ENCODE measurements at places on chromosomes 7 and 10.

DNA sequence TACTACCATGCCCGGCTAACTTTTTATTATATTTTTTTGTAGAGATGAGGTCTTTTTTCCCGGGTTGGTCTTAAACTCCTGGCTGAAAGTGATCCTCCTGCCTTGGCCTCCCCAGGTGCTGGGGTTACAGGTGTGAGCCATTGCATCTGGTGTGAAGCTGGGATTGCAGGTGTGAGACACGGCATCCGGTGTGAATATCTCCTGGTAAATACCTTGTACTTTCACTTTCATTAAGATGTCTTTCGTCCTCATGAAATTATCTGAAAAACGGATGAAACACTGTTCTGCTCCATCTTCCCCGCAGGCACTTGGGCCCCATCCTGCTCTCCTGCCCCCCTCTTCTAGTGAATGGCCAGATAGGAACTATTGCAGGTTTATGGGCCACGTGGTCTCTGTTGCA lies 60.1 kb upstream of the CCZ1B start:
- no peak for DNase-seq

- no peak for DNase-seq
Observed at GRCh38 chr10:7492660-7493046, 81.8 kb upstream of the SFMBT2 start.

- DNase-seq = no peak
Observed at GRCh38 chr10:28980264-28980663, 302.9 kb downstream of the BAMBI start.

GRCh38 chr7:34019301-34019790 lies 114.0 kb downstream of the BMPER start:
- DNase-seq = no peak

DNA sequence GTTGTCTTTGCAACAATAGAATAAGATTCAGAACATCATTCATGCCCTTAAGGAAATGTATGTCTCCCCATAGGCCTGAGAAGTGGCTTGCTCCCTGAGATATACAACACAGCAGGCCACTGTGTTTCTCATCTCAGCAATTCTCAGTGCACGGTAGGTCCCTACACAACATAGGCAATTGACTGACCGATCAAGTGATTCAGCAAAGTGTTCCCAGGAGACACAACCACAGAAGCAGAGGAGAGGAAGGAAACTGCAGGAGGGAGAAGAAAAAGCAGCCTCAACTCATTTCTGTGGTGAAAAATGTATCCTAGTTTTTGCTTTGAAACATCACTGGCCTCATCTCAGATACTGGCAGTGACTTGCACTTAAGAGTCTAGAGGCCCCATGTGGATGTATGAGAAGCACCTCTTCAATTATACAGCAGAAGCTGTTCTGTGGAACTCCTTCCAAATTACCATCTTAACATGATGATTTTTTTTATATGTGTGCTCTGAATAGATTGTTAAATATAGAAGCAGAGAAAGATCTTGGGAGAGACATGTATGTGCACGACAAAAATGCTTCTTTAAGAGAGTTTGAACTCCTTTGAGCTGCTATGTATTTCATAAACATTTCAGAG lies 306.8 kb downstream of the XPNPEP1 start:
- DNase-seq = no peak

DNA sequence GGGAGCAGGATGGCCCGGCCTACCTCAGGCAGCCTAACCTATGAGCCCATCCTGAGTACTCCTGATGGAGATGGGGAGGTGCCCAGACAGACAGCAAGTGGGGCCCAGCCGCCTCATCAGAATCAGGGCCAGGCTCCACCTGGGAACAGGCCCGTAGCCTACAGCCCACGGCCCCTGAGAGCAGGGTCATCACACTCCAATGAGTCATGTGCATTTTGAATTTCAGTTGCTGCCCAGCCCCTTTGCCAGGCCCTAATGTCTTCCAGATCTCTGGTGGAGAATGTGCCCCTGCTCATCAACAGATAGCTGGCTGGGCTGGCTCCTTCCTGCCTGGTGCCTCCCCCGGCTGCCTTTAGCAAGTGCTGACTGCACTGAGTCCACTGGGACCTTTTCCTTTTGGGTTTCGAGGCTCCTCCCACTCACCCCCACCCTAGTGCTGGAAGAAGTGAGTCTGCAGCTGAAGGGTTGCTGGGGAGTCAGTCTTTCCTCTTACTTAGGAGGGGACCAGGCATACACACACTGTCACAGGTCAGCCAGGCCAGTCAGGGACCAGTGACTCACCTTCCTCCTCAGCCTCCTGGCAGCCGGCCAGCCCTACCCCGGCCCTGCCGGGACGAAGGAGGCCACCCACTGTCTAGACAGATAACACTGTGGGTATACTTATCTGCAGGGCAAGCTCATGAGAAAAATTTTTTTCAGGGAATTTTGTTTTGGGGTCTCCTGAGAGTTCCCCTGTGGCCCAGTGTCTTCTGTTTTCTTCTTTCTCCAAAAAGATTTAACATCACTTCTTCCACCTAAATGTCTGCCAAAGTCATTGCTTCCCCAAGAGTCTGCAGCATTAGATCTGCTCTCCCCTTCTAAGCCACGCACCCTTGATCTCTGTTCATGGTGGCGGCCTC lies 9.1 kb upstream of the ASIC3 start:
- no peak for DNase-seq

- DNase-seq = no peak
Observed at GRCh38 chr7:132836746-132837145, 245.1 kb downstream of the CHCHD3 start.

DNA sequence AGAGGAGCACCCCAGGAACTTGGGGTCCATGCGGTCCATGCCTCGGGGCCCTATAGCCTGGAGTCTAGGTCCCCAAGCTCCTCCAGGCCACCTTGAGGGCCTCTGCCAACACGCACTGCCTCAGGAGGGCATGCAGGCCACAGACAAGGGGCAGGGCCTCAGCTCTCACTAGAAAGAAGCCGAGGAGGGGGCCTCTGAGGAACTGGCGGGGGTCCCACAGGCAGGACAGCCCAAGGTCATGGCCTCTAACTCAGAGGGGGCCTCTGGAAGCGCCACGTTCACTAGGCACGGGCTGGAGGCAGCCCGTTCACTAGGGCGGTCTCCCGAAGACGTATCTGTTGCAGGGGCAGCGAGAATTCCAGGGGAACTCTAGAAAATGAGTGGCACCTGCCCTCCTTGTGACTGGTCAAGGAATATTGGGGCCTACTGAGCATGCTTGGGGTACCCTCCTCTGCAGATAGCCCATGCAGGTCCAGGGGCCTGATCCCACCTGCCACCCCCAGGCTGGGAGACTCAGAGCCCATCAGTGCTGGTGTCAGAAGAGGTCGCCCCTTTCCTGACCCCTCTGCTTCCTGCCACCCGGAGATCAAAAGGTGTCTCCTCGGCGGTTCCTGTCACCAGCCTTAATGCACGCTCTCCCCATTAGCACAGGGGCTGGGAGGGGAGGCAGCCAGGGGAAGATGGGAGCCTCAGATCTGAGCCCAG lies 86.7 kb upstream of the RET start:
- DNase-seq = peak; percentile 82

DNA sequence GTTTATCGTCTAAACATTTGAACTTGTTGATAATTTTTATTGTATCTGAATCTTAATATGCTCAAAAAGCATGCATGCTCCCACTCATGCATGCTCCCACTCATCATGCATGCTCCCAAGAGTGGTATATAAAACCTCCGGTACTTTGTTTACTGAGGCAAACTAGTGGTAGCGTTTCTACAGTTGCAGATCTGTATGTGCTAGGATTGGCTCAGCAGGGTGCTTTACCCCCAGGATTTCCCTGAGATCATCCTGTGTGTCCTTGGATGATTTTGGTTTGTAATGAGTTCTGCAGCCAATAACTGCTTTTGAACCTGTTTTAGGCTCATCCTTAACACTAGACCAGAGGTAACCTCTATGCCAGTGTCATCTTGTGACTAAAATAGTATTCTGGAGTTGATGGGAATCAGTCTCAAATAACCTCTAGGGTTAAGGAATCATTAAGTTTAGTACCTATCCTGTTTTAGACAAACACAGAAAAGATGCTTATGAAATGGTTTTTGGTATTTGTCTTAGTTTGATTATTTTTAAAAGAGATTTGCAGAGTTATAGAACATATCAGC lies 40.4 kb downstream of the PHTF2 start:
- DNase-seq = no peak

DNA sequence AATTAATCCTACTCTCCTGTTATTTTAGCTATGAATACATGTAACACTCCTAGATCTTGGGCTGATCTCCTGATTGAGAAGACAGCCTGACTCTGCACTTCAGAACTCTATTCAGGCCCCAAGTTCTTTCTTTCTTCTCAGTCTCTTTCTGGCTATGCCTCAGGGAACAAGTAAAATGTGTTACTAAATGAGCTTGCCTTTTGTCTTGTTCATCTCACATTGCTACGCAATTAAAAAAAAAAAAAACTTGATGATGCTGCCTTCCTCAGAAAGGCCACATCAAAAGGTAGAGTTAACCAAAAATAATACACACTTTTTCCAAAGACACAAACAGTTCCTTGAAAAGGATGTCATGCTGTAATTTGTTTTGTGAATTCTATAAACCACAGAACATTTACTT lies 258.1 kb downstream of the TWIST1 start:
- DNase-seq = no peak

GRCh38 chr7:94012746-94013145 lies 8.6 kb upstream of the BET1 start:
- no peak for DNase-seq

DNA sequence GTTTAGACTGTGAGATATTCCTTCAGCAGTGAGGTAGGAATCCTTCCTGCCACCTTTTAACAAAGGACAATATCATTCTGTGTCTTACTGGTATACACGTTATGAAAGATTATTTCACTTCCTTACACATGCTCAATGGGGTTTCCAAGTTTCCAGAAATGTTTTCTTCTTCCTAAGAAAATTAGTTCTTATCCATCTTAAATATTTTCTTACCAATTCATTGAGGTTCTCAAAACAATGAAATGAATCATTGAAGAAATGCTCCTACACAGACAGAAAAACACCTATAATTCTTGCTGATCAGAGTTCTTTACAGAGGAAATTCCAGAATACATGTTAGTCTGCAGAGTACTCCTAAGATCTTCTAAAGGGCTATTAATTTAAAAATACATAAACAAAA lies 51.4 kb upstream of the SEC61G start:
- DNase-seq = no peak

GRCh38 chr10:101141616-101142532 lies 10.8 kb downstream of the TLX1 start:
- DNase-seq = no peak

DNA sequence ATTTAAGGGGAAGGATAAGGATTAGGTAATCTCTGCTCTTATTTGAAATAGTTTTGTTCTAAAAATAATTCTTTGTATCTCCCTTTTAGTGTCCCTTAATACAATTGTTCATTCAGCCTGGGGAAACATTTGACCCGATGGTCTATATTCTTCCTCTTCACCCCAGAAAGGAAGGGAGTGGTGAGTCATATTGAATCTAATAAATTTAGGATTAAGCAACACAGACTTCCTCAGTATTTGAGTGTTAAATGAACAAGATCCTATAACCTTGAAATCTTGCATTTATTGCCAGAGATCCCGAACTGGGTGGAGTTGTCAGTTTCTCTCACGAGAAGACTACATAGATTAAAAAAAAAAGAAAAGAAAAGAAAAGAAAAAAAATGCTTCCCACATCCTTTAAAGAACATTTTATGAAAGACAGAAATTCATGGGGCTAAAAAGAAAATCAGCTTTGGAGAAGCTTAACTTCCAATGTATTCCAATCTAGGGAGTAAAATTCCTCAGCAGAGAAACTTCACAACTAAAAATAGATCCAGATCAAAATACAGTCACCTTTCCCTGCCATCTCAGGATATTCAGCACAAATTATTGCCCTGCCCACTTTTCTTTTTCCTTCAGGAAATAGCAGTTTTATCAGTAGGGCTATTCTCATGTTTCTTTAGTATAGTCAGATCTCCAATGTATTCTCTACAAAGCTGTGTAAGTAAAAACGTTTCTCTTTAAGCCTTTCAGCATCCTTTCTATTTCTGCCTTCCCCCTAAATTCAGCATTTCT lies 82.2 kb downstream of the SEMA3D start:
- no peak for DNase-seq

DNA sequence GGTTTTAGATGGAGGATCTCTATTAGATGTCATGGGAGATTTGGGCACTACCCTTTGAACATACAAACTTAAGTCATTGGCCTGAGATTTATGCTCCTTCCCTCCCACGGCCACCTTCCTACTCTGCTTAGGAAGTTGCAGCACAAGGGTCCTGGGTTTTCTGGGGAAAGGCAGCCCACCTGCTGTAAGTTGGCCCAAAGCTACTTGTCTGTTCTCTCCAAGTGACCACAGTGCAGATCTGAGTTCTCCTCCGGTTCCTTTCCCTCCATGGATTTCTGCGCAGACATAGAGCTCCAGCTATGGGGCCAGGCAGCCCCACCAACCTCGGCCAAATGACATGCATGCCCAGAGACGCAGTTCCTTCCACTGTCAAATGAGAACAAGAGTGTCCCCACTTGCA lies 12.8 kb upstream of the C10orf53 start:
- DNase-seq = no peak

DNA sequence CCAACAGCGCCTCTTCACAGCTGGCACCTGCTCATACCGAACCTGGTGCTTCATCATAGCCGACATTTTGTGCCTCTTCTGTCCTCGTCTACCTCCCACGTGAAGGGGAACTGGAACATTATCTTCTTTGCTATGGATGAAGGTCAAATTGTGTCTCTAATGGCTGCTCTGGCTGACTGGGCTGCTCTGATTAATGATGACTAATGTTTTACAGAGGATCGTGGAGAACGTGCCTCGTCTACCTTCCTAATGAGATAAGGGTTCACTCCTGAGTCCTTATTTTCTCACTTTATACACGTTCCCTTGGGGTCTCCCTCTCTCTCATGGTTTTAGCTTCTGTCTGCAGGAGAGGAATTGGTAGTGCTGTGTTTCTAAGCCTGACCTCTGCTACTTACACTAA lies 420.3 kb downstream of the PHTF2 start:
- no peak for DNase-seq

DNA sequence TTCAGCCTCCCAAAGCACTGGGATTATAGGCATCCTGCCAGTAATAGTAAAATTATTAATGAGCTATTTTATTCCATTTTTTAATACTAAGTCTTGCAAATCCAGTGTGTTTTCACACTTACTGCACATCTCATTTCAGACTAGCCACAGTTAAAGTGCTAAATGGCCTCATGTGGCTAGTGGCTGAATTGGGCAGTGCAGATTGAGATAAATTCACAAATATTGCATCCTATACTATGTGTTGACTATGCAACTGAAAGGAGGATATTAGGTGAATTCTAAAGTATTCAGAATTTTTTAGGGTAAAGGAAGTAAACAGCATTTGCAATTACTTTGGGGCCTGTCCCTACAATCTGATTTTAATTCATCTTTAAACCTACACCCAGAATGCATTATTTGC lies 10.2 kb downstream of the APBB1IP start:
- DNase-seq = no peak

GRCh38 chr7:120475994-120476393 lies 203.0 kb downstream of the KCND2 start:
- DNase-seq = no peak

Measured in chondrocyte (in vitro differentiated cells).